Ureter (tissue), 1 donor: ENCODE measurements at places on chromosomes 12 and 14.

GRCh38 chr14:103023881-103024473 is 33.4 kb downstream of the CDC42BPB start:
- no peak for DNase-seq

- DNase-seq: no peak
Measured at GRCh38 chr12:97471194-97471593, 8.6 kb downstream of the RMST start.

DNA sequence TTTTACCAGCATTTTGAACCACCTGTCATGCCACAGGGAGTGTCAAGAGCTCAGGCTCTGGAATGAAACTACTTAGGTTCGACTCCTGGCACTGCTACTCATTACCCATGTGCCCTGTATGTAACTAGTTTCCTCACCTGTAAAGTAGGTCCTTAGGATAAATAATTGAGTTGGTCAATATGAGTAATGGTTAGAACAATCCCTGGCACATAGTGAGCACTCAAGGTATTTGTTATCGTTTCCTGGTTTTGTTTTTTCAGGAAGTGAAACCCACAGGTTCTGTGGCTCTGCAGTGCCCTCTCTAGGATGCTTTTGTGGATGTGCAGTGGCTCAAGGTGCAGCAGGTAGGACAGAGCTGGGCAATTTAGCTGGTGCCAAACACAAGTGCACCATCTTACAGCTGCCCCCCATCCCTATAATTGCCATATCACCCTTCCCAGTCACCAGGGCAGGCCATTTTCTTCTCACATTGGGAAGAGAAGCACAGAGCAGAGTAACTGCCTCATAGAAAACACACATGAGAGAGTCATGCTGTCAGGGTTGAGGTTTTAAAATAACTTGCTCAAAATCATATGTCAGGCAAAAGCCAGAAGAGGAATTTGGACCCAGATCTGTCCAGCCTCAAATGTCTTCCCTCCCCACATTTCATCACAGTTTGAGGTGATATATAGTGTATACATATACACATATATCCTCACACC is 297.5 kb downstream of the RPAP3 start:
- DNase-seq: no peak

GRCh38 chr14:41859336-41859735 is 252.7 kb downstream of the LRFN5 start:
- DNase-seq: no peak

GRCh38 chr14:50342221-50343078 is 30.3 kb downstream of the DMAC2L start:
- peak; percentile 69 for DNase-seq

- DNase-seq: no peak
Measured at GRCh38 chr14:50705026-50705593, 37.0 kb upstream of the SAV1 start.

DNA sequence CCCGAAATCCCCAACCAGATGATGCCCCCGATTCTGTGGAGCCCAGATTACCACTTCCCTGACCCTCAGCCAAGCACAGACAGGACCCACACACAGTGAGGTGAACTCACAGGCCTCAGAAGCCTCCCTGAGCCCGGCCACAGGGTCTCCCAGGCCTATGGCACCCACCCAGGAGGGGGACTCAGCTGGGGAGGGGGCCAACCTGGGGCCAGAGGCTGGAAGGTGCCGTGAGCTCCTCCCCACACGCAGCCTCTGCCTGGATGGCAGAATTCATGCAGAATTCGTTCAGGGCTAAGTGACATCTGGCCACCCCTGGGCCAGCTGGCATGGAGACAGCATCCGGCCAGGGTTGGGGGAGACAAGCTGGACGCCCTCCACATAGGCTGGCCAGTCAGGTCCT is 11.8 kb downstream of the TMEM179 start:
- DNase-seq: no peak

DNA sequence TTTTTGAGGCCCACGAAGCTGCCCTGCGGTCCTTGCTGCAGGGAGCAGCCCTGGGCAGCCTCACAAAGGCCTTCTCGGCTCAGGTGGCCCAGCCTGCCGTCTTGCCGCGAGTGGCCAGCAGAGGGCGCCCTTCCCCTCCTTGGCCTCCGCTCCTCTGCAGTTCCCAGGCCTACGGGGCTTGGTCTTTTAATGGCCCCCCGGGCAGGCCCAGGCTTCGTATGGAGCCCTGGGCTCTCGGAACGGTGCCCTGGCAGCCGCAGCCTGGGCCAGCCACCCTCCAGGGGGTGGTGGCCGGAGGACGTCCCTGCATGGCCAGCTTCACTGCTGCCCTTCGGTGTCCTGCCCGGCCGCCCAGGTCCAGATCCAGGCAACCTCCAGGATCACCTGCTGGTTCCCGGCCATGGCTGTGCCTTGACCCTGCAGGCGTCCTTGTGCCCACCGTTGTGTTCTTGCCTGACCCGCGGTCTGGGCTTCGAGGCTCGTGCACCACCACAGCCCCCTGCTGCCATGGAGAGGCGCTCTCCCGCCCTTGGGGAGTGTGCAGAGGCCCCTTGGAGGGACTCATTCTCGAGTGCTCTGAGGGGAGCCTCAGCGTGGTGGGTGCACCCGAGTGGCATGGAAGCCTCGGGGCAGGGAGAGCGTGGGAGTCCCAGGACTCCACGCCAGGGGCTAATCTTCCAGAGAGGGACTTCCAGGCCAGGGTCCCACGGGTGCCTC is 9.4 kb downstream of the ASPG start:
- DNase-seq: no peak

DNA sequence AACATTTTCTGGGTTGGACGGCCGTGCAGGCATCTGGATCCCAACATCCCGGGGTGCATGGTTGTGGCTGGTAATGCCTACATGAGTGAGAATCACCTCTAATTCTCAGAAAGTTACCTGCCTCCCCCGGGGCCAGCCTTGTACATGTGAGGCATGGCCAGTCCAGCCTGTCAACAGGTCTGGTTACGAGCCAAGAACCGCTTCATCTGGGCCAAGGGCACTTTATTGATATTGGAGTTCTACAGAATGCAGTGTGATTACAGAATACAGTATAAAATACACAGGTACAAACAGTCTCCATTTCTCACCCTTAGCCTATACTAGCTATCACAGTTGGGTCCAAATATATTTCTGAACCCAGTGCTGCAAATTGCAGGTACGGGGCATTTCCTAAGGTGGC is 84.9 kb upstream of the EVL start:
- DNase-seq: no peak

DNA sequence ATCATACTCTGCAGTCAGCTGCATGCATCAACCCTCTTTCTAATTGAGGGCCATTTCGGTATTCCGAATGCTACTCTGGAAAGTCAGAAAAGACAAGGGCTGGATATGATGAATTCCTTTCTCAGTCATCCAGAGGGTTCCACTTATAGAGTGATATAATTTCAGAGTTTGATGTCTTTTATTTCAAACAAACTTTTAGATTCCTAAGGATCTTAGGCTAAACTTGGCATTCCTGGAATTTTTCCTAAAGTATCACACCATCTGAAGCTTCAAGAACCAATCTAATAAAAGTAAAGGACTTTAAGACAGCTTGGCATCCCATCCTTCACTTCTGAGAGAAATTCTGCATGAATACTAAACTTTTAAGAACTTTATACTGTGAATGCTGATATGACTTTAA is 69.3 kb upstream of the KCNJ8 start:
- DNase-seq: no peak

DNA sequence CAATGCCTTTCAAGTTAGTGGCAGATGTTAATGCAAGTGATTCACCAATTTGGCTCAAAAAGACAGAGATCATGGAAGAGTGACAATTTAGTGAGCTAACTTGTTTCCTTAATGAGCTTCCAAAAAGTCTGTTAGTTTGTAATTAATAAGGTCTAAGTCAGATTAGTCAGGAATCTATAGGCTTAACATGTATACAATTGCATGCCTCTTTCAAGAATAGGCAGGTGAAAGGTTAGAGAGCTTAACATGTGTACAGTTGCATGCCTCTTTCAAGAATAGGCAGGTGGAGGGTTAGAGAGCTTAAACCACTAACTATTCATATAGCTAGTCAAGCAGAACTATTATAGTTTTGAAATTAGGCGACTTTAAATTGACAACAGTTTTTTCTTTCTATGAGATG is 663.8 kb downstream of the C12orf50 start:
- DNase-seq: no peak

GRCh38 chr12:105355752-105356151 is 25.3 kb downstream of the C12orf75 start:
- no peak for DNase-seq

DNA sequence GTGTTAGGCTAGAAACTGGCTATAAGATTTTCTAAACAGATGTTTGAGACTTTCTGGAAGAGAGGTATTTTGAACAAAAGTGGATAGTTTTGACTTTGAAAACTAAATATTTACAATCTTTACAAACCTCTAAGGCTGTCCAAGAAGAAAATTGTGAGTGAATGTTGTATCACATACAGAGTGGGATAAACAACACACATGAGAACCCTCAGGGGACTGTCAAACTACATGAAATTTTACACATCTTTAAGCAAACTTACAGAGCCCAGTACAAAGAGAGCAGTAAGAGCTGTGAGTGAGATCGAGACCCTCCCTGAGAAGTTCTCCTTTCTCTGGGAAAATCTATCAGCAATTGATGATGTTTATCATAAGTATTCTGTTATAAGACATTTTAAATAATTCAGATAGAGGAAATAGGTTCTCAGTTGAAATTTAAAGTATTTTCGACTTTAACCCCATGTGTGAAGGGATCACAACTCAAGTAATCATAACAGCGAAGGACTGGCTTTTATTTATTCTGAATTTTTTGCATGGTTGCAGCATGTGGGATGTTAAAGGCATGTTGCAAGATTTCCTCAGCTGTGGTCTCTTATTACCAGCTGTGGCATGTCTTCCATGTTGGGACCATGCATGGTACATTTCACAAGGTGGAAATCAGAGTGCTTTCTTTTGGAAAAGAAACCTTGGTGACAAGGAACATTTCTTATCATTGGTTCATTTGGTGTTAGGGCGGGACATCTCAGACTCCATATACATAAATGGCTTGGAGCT is 264.0 kb upstream of the PRICKLE1 start:
- no peak for DNase-seq

DNA sequence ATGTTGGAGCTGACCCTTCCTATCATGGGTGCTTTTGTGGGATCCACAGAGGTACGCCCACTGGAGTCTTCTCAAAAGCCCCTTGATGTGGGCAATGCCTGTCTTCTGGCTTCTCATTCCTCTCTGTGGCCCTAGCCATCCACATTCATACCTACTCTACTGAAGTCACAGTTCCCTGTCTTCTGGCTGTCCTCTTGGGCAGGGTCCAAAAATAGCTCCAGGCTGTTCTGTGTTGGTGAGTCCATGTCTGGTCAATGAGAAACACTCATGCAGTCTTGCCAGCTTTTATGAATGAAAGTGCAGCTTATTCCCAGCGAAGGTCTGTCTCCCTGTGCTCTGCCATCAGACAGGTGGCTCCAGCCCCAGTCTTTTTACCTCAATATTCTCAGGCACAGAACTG is 135.9 kb upstream of the MDM1 start:
- DNase-seq: no peak

GRCh38 chr12:18402872-18403611 is 141.7 kb downstream of the PIK3C2G start:
- DNase-seq: no peak

DNA sequence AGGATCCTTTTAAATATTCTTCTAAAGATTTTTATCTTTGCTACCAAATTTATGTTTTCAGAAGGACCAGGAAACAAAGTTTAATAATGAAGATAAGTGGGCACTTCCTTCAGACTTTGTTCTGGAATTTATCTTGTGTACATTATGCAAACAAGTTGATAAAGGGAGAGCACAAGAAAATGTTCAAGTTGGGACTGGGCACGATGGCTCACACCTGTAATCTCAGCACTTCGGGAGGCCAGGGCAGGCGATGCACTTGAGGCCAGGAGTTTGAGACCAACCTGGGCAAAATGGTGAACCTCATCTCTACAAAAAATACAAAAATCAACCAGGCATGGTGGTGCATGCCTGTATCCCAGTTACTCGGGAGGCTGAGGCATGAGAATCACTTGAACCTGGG is 4.6 kb downstream of the PLBD1 start:
- no peak for DNase-seq

GRCh38 chr14:23486036-23486435 is 16.5 kb downstream of the NGDN start:
- DNase-seq: no peak
